Fibroblast of gingiva (primary cell): ENCODE measurements at places on chromosomes 16 and 17.

DNA sequence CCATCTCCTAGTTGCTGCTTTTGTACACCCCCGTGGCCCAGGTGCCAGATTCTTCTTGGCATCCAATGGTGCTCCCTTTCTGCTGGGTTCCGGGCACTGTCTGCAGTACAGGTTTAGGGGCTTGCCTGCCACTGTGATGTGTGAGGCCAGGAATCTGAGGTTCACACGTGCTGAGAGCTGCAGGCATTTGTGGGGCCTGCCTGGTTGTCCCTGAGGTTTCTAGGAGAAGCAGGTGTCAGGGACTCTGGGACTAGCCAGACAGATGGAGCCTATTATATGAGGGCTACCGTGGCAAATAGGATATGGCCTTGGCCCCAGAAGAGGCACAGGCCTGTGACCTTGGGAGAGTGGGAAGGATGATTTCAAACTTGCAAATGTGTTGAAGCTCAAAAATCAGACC, 29.3 kb downstream of the NDEL1 start:
- DNase-seq, result no peak

DNA sequence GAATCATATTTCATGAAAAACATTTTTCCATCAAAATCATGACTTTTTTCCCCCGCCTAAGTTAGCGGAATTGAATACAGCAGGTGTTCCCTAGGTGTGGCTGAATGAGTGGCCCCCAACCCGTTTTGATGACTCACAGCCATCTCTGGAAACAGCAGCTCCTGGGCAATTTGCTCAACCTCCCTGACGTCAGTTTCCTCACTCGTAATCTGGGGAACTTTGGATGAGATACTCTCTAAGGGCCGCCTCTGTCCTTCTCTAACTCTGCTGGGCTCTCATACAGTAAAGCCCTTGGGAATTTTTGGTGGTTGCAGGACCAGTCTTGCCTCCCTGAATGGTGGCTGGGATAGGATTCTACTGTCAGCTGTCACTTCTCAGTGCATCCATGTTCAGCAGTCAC, 11.6 kb upstream of the NTN1 start:
- no peak for DNase-seq

DNA sequence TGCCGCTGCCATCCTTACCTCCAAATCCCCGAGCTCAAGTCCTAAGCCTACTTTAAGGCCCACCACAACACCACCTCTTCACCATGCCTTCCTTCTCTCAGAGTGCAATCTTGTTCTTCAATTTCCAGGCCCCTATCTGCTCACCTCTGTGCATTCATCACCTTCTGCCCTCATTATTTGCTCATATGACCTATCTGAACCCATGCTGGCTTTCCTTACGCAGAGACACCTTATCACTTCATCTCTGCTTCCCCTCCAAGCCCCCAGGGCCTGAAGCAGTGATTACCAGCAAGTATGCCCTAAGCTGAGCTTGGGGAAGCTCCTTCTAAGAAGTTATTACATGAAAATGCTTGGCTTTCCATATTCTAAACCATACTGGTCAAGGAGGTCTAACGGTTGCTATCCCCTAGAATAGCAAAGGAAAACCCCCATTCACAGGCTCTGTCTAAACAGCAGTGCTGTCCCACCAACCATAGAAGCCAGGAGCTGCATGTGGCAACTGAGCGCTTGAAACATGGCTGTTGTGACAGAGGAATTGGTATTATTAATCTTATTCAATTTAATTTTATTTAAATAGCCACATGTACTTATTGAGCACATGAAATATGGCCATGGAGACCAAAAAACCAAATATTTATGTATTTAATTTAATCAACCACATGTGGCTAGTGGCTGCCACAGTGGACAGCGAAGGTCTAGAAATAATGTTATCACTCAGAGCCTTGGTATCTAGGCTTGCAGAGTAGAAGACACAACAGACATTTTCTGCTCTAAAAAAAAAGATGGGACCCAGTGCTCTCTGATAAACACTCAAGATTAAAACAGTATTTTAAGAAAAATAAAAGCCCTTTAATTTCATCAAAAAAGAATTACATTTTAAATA, 13.9 kb downstream of the USP7 start:
- no peak for DNase-seq

DNA sequence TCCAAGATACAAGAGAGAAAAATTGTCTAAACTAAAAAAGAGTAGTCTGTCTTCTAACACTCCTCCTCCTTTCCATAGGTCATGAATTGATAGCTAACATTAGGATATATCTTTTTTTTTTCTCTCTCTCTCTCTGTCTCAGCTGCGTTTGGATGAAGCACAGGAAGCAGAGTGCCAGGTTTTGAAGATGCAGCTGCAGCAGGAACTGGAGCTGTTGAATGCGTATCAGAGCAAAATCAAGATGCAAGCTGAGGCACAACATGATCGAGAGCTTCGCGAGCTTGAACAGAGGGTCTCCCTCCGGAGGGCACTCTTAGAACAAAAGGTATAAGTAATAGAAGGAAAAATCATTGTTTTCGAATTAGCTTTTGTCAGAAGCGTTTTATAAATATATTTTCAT, 32.9 kb downstream of the ABHD15 start:
- DNase-seq, result no peak

- DNase-seq, result peak; percentile 92
These were observed at the start of gene SOX9 for GRCh38 chr17:72120642-72121163. Gene SOX9, plus strand, starts transcription at chr17:72121020. Its CDS starts 372 bp downstream, at chr17:72121392.

DNA sequence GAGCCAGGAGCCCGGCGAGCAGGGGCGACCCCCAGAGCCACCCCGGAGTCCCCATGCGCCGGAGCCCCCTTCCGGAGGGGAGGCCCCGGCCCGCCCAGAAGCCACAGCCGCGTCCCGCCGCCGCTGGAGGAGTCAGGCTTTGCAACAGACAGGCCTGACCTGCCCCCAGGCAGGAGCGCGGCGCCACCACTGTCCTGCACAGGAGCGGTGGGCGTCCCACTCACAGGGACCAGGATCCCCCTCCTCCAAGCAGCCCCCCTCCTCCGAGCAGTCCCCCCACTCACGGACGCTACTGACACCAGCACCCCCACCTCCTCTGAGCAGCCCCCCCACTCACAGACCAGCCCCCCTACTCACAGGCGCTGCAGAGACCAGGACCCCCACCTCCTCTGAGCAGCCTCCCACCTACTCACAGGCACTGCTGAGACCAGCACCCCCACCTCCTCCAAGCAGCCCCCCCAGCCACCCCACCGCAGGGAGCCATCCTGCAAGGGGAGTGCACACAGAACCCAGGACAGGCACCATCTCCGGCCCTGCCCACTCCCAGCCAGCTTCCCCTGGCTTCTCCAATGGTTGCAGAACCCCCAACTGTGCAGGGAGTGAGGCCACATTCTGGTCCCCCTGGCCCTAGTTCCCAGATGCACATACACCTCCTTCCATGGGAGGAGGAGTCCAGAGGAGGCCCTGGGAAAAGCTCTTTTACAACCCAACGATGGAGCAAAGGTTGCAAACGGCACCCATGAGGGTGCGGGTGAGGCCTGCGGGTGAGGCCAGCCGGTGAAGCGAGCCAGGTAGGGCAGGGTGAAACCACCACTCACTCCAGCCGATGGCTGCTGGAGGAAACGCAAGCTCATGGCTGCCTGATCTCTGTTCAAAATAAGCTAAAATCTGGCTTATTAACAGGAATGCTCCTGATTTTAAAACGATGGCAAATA, 69.9 kb downstream of the ABR start:
- DNase-seq, result no peak
